Thoracic aorta (tissue), 2 donors: ENCODE measurements at places on chromosomes 11 and 22. TPM values are rescaled to one million over a fixed set of nuclear protein-coding genes. Genes with fewer than 3 reads are reported as not detected.

- no peaks in the 10 kb centered on the region for H3K36me3 ChIP-seq
- H3K27me3 ChIP-seq, result no peaks in the 10 kb centered on the region
- H3K4me1 ChIP-seq, result peaks cover 38% of the 10 kb centered on the region
- no peak for DNase-seq
- H3K4me3 ChIP-seq, result no peak overlapping the region
These were observed 18.5 kb downstream of the GAB2 start for GRCh38 chr11:78399136-78399535.

- no peak for DNase-seq
- no peak overlapping the region for H3K27ac ChIP-seq
- no peaks in the 10 kb centered on the region for H3K36me3 ChIP-seq
- no peak overlapping the region for H3K4me3 ChIP-seq
- no peaks in the 10 kb centered on the region for H3K27me3 ChIP-seq
- H3K4me1 ChIP-seq, result no peaks in the 10 kb centered on the region
These were observed 96.3 kb upstream of the PRDM11 start for GRCh38 chr11:45050111-45050510.

DNA sequence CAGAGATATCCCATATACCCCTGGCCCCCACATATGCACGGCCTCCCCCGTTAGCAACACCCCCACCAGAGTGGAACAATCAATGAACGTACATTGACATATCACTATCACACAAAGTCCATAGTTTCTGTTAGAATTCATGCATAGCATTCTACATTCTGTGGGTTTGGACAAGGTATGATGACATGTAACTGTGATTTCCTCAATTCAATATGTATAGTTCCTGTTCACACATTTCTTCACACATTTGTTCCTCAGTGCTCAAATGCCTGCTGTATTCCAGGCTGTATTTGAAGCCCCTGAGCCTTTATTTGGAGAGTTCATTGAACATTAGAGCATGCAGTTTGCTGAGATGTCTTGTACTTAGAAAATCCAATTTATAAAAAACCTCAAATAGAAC is 69.9 kb downstream of the PTPRJ start:
- H3K27me3 ChIP-seq, result no peaks in the 10 kb centered on the region
- H3K36me3 ChIP-seq, result no peaks in the 10 kb centered on the region
- no peak overlapping the region for H3K4me3 ChIP-seq
- no peak for DNase-seq
- H3K27ac ChIP-seq, result no peak overlapping the region

- peak overlapping the region; percentile 90 for H3K27ac ChIP-seq
- peaks cover 21% of the 10 kb centered on the region for H3K4me1 ChIP-seq
- H3K36me3 ChIP-seq, result no peaks in the 10 kb centered on the region
These were observed 748 bp downstream of the RAB30 start for GRCh38 chr11:83070731-83071566.

DNA sequence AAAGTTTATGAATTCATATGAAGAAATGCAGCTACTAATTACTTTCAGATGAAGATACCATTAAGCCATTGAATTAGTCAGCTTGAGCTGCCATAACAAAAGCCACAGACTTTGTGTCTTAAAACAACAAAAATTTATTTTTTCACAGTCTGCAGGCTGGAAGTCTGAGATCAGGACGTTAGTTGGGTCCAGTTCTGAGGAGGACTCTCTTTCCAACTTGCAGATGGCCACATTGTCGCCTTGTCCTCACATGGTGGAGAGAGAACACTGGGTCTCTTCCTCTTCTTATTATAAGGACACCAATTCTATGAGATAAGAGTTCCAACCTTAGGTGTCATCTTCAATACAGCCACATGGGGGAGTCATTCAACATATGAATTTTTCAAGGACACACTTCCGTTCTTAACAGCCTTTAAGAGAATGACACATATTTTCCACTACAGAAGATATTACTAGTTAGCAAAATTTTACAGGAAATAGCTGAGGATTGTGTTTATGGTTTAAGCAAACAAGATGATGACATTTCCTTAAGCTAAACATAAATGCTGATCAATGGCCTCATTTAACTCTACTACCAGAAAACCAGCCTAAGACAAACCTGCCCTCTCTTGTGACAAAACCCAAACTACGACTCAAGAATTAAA is 56.0 kb downstream of the DCUN1D5 start:
- no peaks in the 10 kb centered on the region for H3K4me1 ChIP-seq
- H3K4me3 ChIP-seq, result no peak overlapping the region
- H3K36me3 ChIP-seq, result no peaks in the 10 kb centered on the region
- no peak for DNase-seq
- no peaks in the 10 kb centered on the region for H3K27me3 ChIP-seq

DNA sequence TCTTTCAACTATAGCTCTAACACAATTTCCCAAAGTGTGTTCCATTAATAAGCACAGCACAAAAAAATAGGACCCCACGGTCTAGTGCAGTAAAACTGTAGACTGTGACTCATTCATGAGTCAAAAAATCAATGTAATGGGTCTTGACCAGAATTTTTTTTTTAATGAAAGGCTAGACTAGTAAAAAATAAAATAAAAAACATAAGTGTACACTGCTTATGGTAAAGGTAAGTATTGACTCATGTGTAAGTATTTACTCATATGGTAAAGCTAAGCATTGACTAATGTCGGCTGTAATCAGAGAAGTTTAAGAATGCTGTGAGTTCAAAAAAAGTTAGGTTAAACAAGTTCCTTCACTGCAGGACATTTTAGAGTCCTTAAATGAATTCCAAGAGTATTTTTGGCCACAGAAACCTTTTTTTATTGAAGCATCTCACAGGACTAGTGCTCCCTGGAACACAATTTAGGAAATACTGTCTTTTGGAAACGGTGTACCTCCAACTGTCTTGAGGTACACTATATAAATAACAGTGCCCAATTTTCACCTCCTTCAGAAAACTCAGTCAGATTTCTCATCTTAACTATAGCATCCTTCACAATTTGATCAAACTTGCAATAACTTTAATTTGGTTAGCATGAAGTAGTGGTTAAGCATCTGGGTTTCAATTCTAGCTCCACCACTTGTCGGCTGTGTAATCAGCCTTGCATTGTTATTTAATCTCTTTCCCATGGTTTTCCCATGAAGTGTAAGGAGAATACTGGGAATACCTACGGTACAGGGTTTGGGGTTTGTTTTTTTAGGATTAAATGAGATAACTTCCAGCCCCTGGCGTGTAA is 2.1 kb downstream of the CCDC73 start:
- H3K27ac ChIP-seq, result no peak overlapping the region
- DNase-seq, result no peak
- no peaks in the 10 kb centered on the region for H3K27me3 ChIP-seq
- H3K4me3 ChIP-seq, result peak overlapping the region; percentile 53
- H3K36me3 ChIP-seq, result no peaks in the 10 kb centered on the region
- H3K4me1 ChIP-seq, result no peaks in the 10 kb centered on the region

DNA sequence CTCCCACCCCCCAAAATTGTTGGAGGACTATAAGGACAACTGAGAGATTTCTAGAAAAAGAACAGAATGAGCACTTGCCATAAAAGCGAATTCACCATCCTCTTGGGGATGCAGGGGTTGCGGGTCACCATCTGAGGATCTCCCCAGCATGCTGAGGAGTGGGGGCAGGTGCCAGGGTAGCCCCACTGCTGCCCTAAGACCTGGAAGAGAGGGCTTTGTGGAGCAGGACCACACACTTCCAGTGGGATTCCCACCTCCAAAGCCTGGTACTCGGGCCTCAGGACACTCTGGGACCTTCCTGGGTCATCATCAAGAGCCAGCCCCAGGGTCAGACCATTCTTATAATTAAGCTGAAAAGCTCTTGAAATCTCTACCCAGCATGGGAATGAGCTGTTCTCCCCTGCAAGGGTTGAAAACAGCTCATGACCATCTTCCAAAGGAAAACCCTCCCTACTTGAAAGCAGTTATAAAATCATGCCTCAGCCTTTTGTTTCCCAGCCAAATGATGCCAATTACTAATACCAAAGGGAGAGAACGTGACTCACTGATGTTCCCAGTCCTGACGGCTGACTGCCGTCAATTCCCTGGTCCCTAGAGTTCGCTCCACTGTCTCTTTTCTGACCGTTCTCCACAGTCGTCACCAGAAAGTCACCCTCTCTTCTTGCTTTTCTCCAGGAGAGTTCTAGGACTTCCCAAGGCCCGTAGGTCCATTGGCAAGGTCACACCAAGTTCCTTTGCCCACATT is 76.8 kb upstream of the CREB3L1 start:
- DNase-seq, result no peak
- H3K4me3 ChIP-seq, result no peak overlapping the region
- H3K27ac ChIP-seq, result no peak overlapping the region
- no peaks in the 10 kb centered on the region for H3K4me1 ChIP-seq
- H3K27me3 ChIP-seq, result no peaks in the 10 kb centered on the region
- no peaks in the 10 kb centered on the region for H3K36me3 ChIP-seq

- peaks cover 56% of the 10 kb centered on the region for H3K4me1 ChIP-seq
- H3K27me3 ChIP-seq, result no peaks in the 10 kb centered on the region
- DNase-seq, result no peak
These were observed 32.3 kb downstream of the AMOTL1 start for GRCh38 chr11:94800414-94800813.

DNA sequence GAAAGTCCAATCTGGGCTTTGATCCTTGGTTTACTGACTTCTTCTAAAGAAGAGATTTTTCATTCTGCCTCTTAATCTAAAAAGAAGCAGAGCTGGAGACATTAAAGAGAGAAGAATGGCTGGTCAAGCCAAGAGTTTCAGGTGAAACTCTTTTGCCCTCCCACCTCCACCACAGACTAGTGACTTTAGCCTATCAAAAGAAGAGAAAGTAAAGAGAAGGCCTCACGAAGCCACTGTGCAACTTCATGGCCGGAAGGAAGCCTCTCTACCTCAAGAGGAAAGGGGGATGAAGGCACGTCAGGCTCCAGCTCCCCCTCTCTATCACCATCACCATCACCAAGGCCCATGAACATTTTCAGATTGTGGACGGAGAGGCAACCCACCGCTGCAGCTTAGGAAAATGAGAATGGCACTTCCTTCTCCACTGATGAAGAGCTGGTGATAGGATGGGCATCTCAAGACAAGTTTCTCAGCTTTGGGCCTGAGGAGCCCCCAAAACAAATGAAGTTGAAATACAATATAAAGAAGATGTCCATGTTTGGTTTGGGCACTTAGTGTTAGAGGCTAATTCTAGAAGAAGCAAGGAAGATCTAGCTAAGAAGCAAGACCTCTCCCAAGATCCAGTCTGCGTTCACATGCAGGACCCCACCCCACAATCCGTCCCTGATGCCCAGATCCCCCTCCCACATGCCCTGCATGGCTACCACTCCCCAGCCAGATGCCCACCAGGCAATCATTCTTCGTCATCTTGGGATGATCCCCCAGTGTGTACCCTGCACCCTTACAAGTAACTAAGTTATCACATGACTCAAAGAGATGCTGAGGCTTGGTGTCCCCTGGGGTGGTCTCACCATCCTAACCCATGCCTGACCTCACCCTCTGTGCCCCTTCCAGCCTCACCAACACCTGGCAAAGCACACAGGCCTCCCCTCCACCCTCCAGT is 52.6 kb downstream of the IGSF9B start:
- no peaks in the 10 kb centered on the region for H3K27me3 ChIP-seq
- DNase-seq, result no peak
- H3K4me1 ChIP-seq, result no peaks in the 10 kb centered on the region
- no peak overlapping the region for H3K4me3 ChIP-seq
- H3K27ac ChIP-seq, result no peak overlapping the region
- H3K36me3 ChIP-seq, result peaks cover 36% of the 10 kb centered on the region

DNA sequence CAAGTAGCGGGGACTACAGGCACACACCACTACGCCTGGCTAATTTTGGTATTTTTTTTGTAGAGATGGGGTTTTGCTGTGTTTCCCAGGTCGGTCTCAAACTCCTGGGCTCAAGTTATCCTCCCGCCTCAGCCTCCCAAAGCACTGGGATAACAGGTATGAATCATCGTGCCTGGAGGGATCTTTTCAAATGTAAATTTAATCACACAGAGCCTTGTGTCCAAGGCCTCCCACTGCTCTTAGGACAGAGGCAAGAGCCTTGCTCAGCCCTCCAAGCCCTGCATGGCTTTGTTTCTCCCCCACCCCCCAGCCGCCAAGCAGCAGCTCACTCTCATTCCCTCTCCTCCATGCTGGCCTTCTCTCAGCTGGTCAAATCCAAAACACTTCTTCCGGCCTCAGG is 75.3 kb upstream of the CREB3L1 start:
- H3K27ac ChIP-seq, result no peak overlapping the region
- no peaks in the 10 kb centered on the region for H3K36me3 ChIP-seq
- no peaks in the 10 kb centered on the region for H3K27me3 ChIP-seq
- H3K4me3 ChIP-seq, result no peak overlapping the region
- H3K4me1 ChIP-seq, result no peaks in the 10 kb centered on the region

The IRAG1 gene
- 281 TPM for total RNA-seq

The OR5B21 gene
- not detected for total RNA-seq

The OR8D1 gene
- not detected for total RNA-seq

The PCNX3 gene
- 39.5 TPM for total RNA-seq

The CEND1 gene
- total RNA-seq, result not detected
